ENCODE measurements at places on chromosomes 4 and X.

DNA sequence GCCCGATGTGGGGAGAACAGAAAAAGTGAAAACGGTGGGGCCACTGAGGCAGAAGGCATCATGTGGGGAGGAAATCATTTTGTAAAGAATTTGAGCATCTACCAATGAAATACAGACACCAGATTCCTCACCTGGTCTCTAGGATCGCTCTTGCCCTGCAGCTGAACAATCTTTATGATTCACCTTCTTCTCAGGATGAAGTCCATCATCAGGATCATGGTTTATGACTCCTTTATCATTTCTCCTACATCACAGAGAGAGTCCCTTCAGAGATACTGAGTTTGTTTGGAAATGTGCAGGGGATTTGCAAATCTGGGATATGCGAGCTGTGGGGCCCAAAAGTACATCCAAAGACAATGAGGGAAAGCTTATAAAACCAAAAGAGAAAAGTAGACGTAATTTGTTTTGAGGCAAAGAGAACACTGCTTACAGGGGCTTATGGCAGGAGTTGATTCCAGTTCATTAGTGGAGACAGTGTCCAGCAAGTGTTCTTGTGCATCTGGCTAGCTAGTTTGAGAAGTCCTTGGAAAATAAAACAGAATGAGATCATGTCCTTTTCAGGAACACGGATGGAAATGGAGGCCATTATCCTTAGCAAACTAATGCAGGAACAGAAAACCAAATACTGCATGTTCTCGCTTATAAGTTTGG lies 15.3 kb upstream of the ANXA5 start:
- DNase-seq: no peak

GRCh38 chr4:26779674-26780073 lies 81.0 kb upstream of the STIM2 start:
- no peak for DNase-seq

DNA sequence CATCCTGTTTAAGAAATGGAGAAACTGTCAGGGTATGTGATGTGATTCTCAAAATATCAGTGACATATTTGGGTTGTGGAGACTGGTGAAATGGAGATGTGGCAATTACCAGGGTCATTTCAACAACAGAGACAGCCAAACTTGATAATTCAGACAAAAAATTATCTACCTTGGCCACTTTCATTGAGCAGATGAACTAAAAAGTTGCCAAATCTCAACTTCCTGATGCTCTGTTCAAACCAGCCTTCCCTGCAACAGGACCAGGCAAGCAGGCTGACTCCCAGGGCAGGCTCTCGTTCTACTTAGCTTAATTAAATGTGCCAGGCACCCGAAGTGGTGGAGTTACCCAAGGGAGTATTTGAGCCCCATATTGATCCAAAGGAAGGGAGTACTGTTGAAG lies 199.6 kb downstream of the AFF2 start:
- DNase-seq: no peak

DNA sequence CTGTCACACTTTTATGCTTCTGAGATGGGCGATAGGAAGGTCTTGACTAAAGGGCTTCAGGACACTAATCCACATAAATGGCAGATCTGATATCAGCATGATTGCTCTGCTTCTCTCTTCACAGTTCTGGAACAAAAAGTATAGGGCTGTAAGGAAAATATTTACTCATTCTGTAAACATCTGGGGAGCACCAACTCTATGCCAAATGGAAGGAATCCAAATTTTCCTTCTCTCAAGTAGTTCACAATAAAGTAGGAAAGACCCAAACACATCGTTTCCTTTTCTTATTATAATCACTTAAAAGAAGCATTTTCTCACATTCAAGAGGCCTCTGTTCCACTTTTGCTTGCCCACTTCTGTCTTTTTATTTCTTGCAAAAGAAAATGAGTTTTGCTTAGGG lies 45.9 kb upstream of the F9 start:
- no peak for DNase-seq

GRCh38 chr4:153227469-153228075 lies 23.3 kb downstream of the TRIM2 start:
- DNase-seq: no peak

GRCh38 chrX:1464971-1465285 lies 12.2 kb upstream of the ASMTL start:
- DNase-seq: no peak

DNA sequence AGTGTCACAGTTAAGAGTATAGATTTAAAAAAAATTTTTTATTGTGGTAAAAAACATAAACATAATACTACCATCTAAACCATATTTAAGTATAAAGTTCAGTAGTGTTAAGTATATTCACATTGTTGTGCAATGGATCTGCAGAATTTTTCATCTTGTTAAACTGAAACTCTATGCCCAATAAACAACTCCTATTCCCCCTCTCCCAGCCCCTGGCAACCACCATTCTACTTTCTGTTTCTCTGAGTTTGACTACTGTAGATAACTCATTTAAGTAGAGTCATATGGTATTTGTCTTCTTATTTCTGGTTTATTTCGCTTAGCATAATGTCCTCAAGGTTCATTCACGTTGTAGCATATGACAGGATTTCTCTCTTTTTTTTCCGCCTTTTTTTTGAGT lies 112.4 kb downstream of the PTTG2 start:
- DNase-seq: no peak

- DNase-seq: no peak
Observed at GRCh38 chr4:109332926-109333464, 30.5 kb upstream of the COL25A1 start.

DNA sequence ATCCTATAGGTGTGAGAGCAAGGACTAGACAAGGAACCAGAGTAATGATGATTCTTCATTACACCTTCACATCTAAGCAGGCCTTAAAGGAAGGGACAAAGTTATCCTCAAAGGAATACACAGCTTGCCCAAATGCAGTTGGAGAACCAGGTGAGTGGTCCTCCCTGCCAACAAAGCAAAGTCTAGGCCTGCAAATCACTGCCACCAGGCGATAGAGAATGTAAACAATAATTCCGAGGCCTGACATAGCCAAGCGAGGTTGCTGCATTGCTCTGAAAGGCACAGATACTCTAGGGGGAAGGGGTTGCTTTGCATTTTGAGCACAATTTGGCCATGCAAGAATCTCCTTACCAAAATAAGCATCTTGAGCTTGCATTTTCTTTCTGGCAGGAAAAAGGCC lies 178.2 kb upstream of the FAT1 start:
- no peak for DNase-seq

DNA sequence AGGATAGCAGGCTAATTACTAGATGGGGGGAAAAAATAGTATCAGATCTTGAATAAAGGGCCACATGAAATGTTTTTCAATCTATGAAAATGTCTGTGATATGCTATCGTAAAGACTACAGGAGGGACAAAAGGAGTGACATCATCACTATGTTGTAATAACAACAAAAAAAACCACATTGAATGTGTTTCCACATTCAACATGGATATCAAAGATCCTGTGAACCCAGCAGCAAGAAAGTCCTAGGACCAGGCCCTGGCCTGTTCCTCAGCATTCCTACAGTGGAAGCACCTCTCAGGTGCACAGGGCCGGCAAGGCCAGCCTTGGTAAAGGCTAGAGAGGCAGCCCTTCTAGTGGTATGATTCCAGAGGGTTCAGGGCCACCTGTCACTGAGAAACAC lies 118.3 kb downstream of the RELL1 start:
- DNase-seq: no peak

- no peak for DNase-seq
Observed at GRCh38 chrX:107465932-107466620, 16.6 kb downstream of the FRMPD3 start.

DNA sequence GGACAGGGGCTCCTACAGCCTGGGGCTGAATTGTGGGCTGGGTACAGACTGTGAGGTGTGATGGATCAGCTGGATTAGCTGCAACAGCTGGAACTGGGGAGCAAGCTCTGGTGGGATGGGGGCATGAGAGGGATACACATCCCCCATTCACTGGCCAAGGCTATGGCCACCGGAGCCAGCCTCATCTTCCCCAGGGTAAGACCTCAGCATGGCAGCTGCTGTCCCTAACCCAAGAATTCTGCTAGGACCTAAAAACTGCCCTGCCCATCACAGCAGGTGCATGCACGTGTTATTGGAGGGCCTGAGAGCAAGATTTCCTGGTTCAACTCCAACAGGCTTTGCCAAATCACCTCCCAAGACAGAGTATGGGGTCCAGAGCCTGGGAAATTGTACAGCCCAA lies 258.6 kb upstream of the AGTR2 start:
- DNase-seq: no peak

- DNase-seq: no peak
Observed at GRCh38 chr4:29972121-29972520, 748.0 kb upstream of the PCDH7 start.

DNA sequence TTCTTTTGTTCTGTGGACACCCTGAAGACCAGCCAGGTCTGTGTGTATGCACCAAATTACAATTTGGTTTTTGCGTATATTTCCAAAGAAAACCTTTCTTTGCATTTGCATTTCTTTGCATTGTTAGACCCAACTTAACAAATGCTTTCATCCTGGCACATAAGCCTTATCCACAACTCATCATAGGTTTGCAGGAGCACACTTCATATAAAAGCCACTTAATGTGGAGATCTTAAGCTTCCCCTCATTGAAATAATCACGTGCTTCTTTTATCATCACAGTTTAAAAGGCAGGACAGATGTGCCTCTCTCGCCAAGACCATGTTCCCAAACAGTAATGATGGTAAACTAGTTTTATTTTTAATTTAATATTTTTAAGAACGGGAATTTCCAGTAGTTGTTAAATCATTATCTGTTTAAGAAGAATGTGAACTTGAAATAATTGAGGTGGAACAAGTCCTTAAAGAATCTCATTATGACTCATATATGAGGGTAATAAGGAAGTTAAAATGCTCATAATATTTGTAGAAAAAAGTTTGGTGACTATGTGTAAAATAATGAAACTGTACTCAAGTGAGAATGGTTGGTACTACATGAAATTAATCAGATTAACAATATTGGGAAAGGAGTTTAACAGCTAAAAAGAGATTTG lies 65.5 kb downstream of the GLRA3 start:
- DNase-seq: no peak

Measured in Right ventricle myocardium inferior (tissue), 1 donor.